Activated B cell treated with CpG ODN at 0.5 μM for 24 hours (primary cell): ENCODE measurements at places on chromosomes 5 and 9. TPM values are rescaled to one million over a fixed set of nuclear protein-coding genes. Genes with fewer than 3 reads are reported as not detected.

DNA sequence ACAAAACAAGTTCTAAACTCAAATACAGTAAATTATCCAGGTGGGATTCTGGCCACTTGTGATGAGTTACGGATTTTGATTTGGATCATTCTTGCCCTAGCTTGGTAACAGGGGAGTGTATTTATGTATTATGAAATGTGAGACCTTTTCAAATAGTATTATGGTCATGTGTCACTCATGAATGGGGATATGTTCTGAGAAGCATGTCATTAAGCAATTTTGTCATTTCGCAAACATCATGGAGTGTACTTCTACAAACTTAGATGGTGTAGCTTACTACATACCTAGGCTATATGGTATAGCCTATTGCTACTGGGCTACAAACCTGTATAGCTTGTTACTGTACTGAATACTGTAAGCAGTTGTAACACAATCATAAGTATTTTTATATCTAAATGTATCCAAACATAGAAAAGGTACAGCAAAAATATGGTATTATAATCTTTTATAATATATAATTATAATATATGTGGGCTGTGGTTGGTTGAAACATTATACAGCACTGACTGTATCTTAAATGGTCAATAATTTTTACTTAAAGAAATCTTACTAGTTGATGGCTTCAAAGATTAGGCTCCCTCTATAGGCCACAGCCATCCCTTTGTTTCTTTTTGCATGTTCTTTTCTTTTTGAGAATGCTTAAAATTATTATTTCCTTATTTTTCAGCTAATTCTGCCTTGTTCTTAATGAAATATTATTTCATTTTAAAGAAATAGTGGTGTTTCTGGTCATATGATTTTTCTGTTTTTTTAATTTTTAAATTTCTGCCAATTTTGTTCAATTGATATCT, 128.4 kb downstream of the MAST4 start:
- no peak for DNase-seq

The PPWD1 gene
- 57.8 and 69.7 TPM in 2 replicates for total RNA-seq

The LMX1B gene
- total RNA-seq = not detected in 2 replicates

The DDX4 gene
- not detected in 2 replicates for total RNA-seq

GRCh38 chr9:130008538-130008937, 34.5 kb downstream of the FNBP1 start:
- no peak for DNase-seq

DNA sequence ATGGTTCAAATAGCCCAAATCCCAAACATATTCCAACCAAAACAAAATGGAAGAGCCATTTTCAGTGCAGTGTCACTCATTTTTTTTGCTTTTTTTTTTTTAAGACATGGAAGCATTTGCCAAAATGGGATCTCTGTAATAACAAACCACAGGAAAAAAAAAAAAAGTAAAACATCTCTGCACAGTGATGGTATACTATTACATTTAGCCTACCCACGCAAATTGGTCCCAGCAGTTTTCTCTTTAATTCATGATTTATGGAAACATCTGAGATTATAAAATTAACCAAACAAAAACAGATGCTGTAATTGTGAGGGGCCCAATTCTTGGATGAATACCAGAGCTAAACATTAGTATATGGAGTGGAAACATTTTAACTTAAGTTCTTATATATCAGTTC, 566.6 kb downstream of the ZNF608 start:
- DNase-seq = no peak

The CFAP90 gene
- total RNA-seq = not detected in 2 replicates

- no peak for DNase-seq
Observed at GRCh38 chr9:4167079-4167671, 132.7 kb downstream of the GLIS3 start.

GRCh38 chr5:42811591-42812446, at the start of gene SELENOP:
Gene SELENOP (minus strand): TSS chr5:42811892. CDS start chr5:42808353, 3,539 bp downstream.
- no peak for DNase-seq

GRCh38 chr9:70971723-70972122, 149.7 kb downstream of the TRPM3 start:
- DNase-seq = no peak

- DNase-seq = no peak
Observed at GRCh38 chr5:88542786-88543185, 274.1 kb upstream of the TMEM161B start.

The FBP1 gene
- total RNA-seq = 0.80 and 1.2 TPM in 2 replicates

The AIF1L gene
- not detected in 2 replicates for total RNA-seq

The SLC36A3 gene
- total RNA-seq = not detected in 2 replicates

DNA sequence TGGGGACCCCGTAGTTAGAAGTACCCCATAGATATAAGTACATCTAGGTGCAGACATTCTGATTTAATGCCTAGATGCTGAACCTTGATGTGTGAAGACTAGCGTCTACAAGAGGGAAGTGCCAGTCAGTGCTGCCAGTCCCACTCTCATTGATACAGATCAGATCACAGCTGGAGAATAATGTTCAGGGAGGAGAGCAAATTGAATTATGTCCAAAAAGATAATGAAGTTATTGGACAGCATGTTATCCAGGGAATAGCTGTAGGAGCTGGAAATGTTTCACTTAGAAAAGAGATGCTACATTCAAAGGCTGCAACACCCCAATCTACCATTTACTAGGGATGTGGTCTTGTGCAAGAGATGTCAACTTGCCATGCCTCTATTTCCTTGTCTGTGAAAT, 15.9 kb upstream of the RNF183 start:
- DNase-seq = no peak

The SLC6A7 gene
- not detected in 2 replicates for total RNA-seq

GRCh38 chr9:132008855-132009812, 70.5 kb downstream of the MED27 start:
- DNase-seq = no peak

DNA sequence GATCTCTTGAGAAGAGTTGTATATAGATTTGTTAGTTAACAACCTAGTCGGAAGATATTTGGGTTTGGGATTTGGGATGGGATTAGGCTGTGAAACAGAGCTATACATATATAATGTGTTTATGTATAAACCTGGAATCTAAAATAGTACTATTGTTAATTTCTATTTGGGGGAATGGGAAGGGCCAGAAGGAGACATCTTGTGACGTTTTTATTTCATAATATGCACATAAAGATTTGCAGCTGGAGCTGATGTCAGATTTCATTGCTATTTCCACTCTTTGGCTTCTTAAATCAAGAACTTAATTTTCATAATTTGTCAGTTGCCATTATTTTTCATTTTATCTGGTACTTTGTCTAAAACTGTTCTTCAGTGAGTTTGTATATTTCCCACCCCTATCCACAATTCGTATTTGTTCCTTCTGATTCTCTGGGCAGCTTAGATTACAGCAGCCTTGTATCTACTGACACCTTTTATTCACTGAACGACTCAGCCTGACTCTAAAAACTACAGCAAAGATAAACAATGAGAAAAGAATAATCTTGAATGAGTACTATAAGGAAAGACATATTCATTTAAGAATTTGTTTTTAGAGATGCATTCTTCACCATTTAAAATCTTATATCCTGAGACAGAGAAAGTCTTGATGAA, 86.9 kb downstream of the YTHDC2 start:
- DNase-seq = no peak

GRCh38 chr9:131477367-131477766, 25.4 kb upstream of the POMT1 start:
- no peak for DNase-seq

DNA sequence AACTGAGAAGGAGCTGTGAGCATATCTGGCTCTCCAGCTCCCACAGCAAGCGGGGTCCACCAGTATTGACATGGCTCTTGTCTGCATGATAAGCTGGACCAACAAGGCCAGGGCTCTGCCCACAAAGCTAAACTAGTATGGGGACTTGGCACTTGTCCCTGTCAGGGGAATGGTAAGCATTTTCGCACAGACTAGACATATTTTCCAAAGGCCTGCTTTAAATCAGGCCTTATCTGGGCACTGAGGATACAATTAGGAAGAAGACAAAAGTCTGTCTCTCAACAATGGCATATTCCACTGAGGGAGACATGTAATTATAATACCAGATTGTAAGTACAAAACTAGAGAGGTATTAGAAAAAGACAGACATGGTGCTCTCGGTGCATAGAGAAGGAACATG, 32.1 kb downstream of the CSF2 start:
- DNase-seq = no peak

DNA sequence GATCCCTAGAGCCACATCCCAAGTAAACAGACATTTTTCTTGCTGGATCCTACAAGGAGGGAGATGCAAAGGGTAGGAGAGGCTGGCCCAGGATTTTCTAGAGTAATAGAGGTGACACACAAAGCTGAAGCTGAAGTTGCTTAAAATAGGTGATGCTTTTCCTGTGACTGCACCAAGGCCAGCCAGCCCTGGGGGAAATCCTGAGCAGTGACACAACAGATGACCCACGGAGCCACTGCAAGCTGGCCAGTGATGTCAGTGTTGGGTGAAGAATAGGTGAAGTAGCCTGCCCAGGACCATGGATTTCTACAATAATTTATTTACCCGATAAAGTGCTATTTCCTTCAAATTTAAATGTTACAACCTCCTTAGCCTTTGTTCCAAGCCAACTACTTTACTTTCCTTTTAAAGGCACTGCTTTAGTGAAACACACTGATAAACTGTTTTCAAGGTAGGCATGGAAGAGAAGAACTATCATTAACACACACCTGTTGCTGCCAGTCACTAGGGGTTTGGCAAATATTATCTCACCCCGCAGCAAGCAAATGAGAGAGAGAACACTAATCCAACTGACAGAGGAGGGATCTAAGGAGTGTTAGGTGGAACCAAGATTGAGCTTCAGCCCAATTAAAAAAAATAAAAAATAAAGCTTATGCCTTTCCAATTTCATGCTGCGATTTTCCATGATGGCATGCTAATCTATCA, 123.5 kb downstream of the CTNND2 start:
- DNase-seq = no peak

DNA sequence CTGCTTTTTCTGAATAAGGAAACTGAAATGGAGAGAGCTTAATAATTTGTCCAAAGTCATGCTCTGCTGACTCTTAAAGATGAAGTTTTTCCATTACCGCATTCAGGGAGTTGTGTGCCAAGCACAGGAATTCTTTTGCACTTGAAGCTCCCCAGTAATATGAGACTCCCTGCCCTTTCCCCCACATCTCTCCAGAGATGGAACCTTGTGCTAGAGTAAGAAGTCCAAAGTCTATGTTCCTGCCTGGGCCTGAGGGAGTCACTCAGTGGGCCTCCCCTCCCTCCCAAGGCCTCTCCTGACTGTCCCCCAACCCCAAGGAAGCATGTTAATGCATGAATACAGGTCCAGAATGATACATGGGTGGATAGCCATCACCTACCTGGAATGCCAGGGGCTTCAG, 173.3 kb upstream of the SEMA6A start:
- DNase-seq = no peak

DNA sequence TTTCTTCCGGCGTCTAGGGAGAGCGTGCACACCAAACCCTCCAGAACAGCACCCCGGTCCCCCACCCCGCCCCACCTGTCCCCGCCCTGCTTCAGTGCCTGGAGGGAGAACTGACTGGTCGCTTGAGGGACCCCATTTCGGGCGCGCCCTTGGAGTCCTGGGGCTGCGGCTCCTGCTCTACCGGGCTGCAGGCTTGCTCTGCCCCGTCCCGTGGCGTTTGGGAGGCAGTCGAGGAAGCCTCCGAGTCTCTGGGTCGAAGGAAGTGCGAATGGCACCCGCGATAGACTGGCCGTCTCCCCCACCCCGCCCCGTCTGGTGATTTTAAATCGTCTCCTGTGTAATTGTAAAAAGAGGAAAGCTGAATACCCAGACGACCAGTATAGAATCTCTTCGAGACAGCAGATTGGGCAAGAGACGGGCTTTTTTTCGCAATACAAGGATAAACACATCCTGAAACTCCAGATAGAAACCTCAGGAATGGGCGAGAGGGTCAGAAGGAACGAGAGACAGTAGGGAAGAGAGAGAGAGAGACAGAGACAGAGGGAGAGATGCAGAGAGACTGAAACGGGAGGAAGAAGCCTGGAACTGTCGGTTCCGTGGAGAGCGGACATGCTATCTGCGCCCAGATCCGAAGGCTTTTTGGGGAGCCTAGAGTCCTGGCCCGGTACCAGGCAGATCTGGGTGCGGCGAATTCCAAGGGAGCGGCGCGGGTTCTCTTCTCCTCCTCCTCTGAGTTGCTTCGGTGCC, 9.9 kb downstream of the PRDM6 start:
- no peak for DNase-seq
